ENCODE measurements at places on chromosomes 1 and 21.

DNA sequence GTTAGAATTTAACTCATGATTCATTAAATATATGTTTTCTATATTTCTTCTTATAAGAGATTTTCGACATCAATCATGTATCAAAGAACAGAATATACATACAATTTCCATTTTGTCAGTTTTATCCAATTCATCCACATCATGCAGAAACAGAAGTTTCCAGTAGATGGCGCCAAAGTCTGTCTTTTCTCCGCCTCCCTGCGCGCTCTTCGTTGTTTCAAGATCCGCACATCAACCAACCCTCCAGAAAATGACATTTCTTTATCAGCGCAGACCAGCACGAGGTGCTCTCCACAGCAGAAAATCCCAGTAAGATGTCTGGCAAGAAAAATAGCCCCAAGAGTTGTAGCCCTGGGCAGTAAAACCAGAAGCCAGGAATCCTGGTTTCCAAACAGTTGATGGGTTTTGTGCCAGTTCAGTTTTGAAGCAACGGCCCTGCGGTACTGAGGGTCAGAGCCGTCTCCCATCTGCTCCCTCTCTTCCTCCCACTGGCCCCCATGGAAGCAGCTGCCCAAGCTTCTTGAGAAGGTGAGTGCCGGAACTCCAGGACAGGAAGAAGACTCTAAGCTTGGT is 38.6 kb upstream of the GPR137B start:
- no peak for DNase-seq

DNA sequence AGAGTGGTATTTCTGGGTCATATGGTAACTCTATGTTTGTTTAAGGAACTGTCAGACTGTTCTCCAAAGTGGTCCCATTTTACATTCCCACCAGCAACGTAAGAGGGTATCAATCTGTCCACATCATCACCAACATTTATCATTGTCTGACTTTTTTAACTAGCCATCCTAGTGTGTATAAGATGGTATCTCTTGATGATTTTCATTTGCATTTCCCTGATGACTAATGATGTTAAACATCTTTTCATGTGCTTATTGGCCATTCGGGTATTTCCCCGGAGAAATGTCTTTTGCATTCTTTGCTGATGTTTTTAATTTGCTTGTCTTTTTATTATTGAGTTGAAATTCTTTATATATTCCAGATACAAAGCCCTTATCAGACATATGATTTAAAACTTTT is 370.1 kb upstream of the NR5A2 start:
- DNase-seq: no peak

GRCh38 chr1:189662190-189662589 is 815.5 kb downstream of the BRINP3 start:
- DNase-seq: no peak

GRCh38 chr21:35537604-35538003 is 488.5 kb upstream of the RUNX1 start:
- DNase-seq: no peak

GRCh38 chr1:86068271-86068721 is 88.3 kb downstream of the COL24A1 start:
- DNase-seq: no peak

GRCh38 chr1:160777486-160778089 is 18.4 kb upstream of the LY9 start:
- DNase-seq: no peak

GRCh38 chr1:154730986-154731489 is 123.1 kb upstream of the ADAR start:
- peak; percentile 79 for DNase-seq

GRCh38 chr1:245859493-245860114 is 647.5 kb downstream of the SMYD3 start:
- DNase-seq: no peak

DNA sequence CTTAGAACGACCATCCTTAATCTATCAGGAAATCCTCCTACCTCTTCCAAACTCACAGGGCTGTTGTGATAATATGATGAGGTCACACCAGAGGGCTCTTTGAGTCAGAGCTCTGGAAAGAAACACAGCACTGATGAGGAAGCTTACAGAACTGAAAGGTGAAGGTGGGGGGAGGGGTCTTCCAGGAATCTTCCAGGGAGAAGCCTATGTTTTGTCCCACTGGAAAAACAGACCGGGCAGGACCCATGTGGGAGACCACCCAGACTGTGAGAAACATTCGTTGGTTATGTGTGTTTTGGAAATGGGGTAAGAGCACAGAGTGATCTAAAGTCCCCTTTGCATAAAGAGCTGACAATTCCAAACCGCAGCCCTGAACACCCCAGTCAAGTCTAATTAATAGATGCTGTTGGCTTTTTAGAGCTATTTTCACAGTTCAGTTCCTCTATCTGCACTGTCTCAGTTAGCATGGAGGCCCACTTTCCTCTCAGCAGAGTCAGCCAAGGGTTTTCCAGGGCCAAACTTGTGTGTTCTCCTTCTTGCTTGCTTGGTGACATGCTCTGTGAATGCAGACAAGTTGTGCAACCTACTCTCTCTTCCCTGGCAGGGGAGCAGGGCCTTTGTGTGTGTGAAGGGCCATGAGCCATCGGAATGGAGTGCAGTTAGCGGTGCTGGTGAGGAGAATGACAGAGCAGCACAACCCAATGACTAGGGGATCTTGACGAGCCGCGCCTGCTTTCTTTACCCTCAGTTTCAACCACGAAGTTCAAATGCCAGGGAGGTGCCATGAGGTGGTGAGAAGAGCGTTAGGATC is 12.3 kb downstream of the PHLDA3 start:
- peak; percentile 39 for DNase-seq

GRCh38 chr1:213066363-213066762 is 15.3 kb downstream of the RPS6KC1 start:
- DNase-seq: no peak

DNA sequence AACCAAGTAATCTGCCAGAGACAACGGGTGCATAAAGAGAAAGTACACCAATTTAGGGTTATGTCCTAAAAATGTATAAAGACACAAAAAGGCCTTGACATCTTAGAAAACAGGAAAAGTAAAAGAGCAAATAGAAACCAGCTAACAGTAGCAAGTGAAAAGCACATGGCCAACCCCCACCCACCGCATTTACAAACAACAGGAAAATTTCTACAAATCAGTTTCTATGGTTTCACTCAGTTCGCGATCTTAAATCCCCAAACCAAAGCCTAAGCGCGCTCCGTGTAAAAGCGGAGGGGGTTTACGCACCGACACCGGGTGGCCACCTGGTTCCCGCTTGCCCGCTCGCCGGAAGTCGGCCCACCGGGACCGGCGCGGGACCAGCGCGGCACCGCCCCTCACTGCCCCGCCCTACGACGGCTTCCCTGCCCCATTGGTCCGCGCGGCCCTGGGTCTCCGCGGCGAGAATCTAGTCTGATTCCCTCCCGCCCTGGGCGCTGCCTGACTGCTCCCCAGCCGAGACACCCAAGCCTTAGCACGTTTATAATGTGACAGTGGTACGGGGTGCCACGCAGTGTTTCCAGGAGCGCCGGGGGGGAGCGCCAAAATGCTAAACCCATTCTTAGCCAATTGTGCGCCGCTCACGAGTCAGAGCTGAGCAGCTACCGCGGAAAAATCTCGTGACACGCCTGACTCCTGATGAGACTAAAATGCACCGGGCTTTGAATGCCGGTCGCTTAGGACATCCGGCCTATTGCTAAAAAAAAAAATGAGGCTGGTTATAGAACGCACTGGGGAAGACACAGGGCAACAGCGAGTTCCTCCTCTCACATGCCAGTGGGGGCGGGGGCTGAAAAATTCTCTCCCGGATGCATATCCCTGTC is at the start of gene GART:
Gene GART (minus strand): TSS at position 362 of the 884 bp plus-strand sequence. CDS start 2,802 bp downstream, outside the sequence.
- peak; percentile 86 for DNase-seq

DNA sequence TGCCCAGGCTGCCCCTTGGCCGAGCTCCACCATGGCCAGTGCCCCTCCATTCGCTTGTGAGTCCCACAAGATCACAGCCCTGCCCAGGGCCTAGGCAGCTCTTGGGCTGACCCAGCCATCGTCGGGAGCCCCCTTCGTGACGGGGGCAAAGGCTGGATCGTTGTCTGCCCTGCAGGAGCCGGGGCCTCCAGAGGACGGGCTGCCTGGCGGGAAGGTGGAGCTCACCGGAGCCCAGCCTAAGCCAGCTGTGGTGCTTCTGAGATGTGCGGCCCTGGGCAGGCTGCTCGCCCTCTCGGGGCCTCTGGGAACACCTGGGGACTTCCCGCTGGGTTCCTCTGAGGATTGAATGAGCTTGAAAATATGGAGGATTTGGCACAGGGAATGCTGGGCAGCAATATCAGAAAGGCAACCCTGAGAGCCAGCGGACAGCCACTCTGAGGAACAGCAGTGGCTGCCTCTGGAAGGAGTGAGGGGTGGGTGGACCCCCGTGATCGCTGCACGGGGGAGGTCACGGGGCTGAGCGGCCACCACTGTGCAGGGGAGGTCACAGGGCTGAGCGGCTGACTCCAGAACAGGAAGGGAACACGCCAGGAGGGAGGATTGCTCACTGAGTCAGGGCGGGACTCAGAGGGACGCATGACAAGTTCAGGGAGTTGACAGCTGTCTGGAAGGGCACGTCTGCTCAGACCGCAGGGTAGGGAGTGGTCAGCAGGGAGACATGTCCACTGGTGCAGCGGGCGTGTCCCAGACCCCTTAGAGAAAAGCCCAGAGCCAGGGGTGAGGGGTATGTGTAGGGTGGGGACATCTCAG is 19.3 kb downstream of the TP73 start:
- DNase-seq: no peak

DNA sequence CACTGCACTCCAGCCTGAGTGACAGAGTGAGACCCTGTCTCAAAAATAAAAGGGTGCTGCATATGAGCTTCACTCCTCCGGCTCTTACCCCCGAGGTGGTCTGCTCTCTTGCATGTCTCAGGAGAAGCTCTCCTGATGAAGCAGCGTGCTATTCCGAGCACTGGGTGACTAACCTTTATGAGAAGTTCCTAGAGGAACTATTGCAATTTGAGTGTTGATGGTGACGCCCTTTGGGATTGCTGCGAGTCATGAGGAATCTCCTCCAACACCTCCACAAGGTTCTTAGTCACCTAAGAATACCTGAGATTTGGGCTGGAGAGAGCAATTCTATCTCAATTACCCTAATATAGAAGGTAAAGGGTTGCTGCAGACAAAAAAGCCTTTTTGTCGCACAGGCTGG is 40.8 kb upstream of the TINAGL1 start:
- no peak for DNase-seq
